SK-N-DZ (cell line): ENCODE measurements at places on chromosomes 13 and 19.

DNA sequence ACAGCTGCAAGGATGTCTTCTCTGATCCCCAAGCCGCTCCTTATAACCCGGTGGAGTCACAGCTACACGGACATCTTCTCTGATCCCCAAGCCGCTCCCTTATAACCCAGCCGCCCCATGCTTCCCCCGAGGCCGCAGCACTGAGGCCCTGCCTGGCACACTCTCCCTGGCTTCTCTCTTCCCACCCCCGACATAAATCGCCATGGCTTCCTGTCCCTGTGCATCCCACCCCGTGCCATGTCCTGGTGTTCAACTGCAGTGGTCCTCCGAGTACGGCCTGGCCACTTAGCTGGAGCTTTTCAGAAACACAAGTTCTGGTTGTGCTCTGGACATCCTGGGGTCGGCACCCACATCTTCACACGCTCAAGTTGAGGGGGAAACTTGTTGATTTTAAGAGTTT lies 60.4 kb downstream of the RASA3 start:
- no peak for DNase-seq

GRCh38 chr13:113654591-113655345 lies 3.2 kb downstream of the ATP4B start:
- DNase-seq = no peak

DNA sequence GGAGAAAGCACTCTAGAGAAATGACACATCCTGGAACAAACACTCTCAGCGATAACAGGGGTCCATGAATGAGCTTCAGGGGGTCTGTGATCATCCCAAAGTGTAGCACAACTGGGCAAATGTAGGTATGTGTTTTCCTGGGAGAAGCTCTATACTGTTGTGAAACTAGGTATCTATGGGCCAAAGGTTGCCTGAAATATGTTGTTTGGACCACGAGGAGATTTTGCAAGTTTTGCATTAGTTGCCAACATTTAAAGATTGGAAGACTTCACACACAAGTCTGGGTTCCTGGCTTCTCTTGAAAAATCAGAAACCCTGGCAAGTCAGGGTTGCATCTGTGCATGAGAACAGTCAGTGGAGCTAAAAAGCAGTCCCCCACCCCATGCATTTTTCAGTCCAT lies 26.7 kb upstream of the POU2F2 start:
- no peak for DNase-seq

- DNase-seq = no peak
Observed at GRCh38 chr13:100159584-100159983, 70.7 kb downstream of the PCCA start.
